GDM1 (cell line): ENCODE measurements at places on chromosomes 4 and X.

DNA sequence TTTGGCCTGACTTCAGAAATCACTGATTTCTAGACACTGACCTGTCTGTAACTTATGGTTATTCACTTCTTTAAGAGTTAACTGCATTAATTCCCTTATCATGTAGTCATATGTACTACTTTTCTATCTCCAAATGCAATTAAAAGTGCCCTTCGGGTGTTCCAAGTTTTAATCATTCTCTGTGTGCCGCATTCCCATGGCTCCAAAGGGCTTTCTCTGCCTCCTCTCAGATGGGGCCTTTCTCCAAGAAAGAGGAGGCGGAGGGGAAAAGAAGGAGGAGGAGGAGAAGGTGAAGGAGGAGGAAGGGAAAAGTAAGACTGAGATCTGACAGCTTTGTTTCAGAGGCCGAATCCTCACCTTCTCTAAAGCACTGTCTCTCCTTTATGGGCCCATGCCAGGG is 325.8 kb downstream of the LDB2 start:
- DNase-seq: no peak

- DNase-seq: no peak
These were observed 589.7 kb downstream of the SPRY1 start for GRCh38 chr4:123986268-123986798.

- DNase-seq: no peak
These were observed 357.0 kb upstream of the AADAT start for GRCh38 chr4:170446782-170447181.

DNA sequence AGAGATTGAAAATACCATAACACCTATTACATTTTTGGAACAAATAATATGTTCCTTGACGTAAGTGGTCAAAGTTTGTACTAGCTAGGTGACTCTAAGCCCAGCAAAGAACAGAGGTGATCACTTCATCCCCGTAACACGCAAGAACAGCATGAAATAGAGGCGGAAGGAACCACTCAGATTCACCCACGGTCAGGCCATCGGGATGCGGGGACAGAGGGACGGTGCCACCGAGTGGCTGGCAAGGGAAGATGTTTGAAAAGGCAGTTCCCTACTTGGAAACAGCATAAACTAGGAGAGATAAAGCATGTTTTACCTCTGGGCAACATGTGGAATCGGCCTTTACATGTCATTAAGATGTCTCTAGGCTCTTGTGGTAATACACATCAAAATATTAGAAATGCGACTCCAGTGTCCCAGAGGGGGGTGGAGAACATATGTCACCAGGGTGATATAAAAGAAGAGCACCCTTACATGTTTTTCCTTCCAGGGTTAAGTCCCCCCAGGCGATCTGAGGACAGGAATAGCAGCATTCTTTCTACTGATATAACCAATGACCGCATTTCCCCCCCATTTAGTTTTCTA is 84.0 kb downstream of the PHKA2 start:
- DNase-seq: no peak

- DNase-seq: no peak
These were observed 3.9 kb upstream of the TTC29 start for GRCh38 chr4:146949559-146949958.

GRCh38 chr4:118340109-118340508 is 12.7 kb downstream of the PRSS12 start:
- DNase-seq: no peak

DNA sequence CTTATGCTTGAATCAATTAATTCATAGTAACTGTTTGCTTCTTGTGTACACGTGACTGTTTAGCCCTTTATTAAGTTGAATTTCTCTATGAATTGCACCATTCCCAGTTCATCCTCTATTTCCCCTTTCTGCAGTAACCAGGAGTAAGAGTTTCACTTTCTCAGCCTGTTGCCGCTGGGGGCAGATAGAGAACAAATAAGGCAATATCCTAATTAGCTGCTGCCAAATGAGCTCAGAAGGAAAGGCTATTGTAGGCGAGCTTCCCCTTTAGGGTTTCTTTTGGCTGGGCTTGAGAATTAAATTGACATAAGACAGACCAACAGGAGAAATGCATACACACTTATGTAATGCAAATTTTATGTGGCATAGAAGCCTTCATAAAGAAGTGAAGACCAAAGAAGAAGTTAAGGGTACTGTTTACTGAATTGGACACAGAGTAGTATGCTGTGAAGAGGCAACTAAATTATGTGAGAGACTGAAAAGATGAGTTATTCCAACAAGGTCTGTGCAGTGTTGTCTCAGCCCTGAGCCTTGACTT is 1594.7 kb downstream of the TECRL start:
- DNase-seq: no peak

- no peak for DNase-seq
These were observed 1.1 kb upstream of the ARMCX4 start for GRCh38 chrX:101484135-101484534.

GRCh38 chr4:75904076-75904475 is 1.8 kb upstream of the PPEF2 start:
- DNase-seq: no peak

DNA sequence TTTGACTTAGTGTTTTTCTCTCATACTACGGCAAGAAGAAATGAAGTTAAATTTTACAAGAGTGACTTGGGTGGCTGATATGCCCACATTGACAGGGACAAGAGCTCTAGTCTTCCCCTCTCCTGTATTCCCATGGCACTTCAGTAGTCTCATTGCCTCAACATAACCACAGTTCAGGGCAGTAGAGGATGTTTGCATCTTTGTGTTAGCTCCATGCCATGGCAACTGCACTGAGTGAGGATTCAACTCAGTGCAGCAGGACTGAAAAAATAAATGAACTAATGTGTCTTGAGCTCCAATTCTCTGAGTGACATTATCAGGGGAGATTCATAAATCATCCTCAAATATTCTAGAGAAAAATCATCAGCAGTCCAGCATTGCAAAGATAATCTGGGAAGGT is 78.8 kb downstream of the TET2 start:
- no peak for DNase-seq

GRCh38 chr4:60544981-60545380 is 655.1 kb upstream of the ADGRL3 start:
- no peak for DNase-seq

DNA sequence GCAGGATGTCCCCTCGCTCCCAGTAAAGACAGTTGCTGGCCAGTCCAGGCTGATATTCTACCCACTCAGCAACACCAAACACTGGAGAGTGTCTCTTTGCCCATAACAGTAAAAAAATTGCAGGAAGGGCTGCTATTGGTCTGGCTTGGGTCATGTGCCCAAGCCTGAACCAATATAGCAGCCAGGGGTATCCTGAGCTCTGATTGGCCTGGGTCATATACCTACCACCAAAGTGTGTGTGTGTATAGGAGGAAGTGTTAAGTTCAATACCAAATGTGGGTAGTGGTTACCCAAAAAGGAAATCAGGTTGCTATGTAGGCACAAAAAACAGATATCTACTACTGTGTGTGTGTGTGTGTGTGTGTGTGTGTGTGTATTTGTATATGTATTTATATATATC is 373.2 kb downstream of the BCOR start:
- DNase-seq: no peak

DNA sequence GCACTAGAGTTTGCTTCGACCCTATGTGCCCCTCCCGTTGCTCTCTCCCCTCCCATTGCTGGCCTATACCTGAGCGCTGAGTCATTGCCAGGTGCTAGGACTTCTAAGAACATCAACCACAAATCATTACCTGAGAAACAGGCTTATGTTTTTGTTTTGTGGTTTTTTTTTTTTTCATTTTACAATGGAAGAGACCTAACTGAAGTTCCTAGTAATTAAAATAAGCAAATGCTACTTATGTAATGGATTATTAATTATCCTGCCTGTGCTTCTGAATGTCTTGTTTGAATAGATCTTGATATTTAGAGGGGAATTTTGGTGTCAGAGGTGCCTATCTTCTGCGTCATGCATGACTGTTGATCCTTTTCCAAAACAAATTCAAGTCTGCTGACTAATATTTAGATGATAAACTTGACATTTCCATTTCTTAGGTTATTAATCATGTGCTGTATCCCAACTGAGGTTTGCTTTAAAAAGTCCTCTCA is 275.4 kb upstream of the CPEB2 start:
- no peak for DNase-seq

GRCh38 chr4:144363890-144364289 is 223.4 kb upstream of the GYPA start:
- DNase-seq: no peak

- no peak for DNase-seq
These were observed 12.0 kb downstream of the PLCXD1 start for GRCh38 chrX:292900-293897.

- DNase-seq: no peak
These were observed 5.2 kb downstream of the ABLIM2 start for GRCh38 chr4:8153441-8153840.

- no peak for DNase-seq
These were observed 29.1 kb downstream of the RIPPLY1 start for GRCh38 chrX:106874075-106874474.

GRCh38 chr4:667545-667925 is 6.5 kb downstream of the ATP5ME start:
- DNase-seq: no peak

GRCh38 chrX:68936608-68937007 is 107.8 kb downstream of the EFNB1 start:
- DNase-seq: no peak

DNA sequence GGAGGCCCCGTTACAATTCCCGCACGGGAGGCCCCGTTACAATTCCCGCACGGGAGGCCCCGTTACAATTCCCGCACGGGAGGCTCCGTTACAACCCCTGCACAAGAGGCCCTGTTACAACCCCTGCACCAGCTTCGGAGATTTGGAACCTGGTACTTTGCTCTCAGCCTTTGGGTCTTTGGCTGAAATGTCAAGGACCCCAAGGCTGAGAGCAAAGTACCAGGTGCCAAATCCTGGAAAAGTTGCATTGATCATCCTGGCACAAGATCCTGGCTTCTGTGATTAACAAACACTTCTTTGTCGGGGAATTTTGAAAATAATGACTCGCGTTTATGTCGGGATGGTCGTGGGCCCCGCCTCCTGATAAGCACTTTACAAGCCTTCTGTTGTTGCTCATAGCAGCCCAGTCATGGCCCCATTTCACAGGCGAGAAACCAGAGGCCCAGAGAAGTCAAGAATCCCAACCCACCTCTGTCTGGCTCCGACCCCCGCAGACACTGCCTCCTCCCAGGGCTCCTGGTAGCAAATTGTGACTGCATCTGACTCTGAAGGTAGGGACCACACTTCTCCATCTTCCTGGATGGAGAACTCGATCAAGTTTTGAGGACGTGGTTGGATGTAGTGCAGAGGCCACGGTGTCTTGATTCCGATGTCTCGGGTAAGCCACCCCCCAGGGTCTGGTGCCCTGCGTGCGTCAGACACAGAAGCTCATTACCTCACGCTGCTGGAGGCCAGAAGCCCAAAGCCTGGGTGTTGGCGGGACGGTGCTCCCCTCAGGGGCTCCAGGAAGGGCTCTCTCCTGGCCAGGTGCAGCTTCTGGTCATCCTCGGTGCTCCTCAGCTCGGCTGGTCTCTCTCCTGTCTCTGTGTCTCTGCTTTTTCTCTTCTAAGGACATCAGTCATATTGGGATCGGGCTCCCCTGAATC is 60.3 kb downstream of the ADRA2C start:
- no peak for DNase-seq

GRCh38 chrX:68748030-68748429 is 80.8 kb upstream of the EFNB1 start:
- DNase-seq: no peak

GRCh38 chr4:100386270-100386669 is 131.6 kb downstream of the EMCN start:
- DNase-seq: no peak

- no peak for DNase-seq
These were observed 140.1 kb downstream of the ANK2 start for GRCh38 chr4:113189546-113189945.

DNA sequence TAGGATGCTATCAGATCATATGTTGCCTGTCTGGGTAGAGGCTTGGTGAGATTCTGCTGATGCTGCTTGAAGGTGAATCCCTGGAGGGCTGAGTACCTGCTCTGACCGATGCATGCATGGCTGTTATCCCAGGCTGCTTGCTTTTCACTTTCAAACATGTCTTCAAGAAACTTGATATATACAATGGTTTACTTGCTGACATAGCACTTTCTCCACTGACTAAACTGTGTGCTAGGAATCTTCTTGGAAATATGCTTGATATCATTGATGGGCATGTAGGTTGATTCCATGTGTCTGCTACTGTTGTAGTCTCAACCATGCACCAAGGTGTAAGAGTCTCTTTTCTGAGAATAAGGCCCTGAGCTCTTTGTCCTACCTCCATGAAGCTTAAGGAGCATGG is 79.6 kb upstream of the WDR1 start:
- DNase-seq: no peak

- no peak for DNase-seq
These were observed 2.5 kb upstream of the USP9X start for GRCh38 chrX:41082783-41083182.

DNA sequence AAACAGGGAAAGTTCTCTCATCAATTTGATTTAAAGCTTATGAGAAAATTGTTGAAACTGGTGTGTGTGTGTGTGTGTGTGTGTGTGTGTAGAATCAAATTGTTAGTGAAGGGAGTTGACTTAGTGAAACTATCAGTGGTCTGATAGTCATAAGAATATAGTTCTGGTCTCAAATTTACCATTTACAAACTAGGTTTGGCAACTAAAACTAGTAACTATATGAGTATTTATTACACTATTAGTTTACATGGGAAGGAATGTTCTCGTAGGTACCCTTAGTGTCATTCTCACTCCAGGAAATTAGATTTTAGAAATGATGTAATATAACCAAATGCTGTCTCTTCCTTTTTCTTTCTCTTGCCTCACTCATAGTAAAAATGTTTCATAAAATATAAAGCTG is 11.9 kb downstream of the SULT1E1 start:
- no peak for DNase-seq
